ENCODE measurements at places on chromosomes 5 and 9.

DNA sequence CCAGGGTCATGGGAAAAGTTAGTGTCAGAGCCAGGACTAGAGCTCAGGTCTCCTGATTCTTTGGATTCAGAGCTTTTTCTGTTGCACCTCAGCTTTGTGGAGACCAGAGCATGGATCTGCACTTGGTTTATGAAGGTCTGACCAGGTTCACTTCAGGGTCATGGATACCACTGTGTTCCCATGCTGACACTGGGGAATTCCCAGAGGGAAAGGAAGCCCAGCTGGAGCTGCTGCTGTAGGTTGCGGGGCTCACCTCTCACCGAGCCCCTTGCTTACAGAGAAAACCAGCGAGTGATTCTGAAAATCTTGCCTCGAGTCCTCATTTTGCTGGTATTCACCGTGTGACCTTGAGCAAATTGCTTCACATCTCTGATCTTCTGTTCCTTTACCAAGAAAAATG lies 83.0 kb downstream of the RGS3 start:
- DNase-seq, result no peak

DNA sequence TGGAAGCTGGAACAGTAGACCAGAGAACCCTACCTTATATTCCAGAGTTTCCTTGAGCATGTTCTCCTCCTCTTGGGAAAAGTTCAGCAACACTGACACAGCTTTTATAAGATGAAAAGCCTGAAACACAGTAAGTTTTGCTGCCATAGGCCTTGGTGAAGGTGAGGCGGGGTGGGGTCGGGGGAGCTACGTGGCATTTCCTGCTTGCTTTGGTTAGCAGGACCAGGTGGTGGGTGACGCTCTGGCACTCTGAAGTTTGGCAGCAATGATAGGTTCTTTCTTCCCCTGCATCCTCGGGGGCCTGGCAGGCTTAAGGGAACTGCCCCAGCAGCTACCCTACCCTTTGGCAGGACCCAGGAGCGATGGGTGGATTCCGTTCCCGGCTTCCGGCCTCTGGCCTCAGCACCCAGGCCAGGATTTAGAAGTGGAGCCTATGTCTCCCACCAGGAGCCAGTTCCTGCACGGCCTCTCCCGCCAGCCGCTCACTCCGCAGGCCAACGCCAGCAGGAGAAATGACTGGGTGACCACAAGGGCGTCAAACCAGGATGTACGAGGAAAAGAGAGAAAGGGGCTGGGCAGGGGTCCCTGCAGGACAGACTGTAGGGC lies 19.3 kb downstream of the ARPC5L start:
- no peak for DNase-seq

- DNase-seq, result no peak
These were observed 703.6 kb upstream of the NUDT12 start for GRCh38 chr5:104266161-104266560.

DNA sequence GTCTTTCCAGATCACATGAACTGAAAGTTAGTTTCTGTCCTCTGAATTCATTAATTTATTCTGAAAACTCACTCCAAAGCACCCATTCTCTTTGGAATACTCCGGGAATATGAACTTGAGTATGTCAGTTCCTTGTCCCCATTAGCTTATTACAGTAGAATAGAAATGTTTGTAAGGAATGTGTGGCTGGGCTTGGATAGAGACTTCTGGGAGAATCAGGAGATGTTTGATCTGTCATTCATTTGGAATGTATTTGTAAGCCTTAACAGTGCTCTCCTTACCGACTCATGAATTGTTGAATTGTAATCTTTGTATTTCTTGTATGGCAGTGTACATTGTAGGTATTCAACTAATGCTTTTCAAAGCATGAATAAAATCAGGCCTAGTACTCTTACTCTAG lies 548.4 kb downstream of the LRRC70 start:
- no peak for DNase-seq

GRCh38 chr5:140055152-140055551 lies 12.1 kb upstream of the NRG2 start:
- no peak for DNase-seq

GRCh38 chr9:134100040-134100439 lies 32.2 kb upstream of the BRD3 start:
- DNase-seq, result no peak

- DNase-seq, result no peak
These were observed 25.2 kb upstream of the TNFAIP8 start for GRCh38 chr5:119330367-119331183.

DNA sequence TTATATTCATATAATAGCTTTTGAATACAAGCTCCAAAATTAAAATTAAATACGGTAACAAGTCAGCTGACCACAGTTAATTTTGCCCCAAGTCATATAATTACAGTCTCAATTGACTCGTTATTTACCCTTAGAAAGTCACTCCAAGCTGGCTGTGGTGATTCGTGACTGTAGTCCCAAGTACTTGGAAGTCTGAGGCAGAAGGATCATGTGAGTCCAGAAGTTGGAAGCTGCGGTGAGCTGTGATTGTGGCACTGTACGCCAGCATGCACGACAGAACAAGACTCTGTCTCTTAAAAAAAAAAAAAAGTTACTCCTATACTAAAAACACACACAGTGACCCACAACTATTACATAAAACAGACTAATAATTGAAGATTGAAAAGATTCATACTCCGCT lies 31.6 kb upstream of the DTWD2 start:
- DNase-seq, result no peak

GRCh38 chr5:77518304-77518703 lies 26.2 kb upstream of the WDR41 start:
- DNase-seq, result peak; percentile 37

GRCh38 chr9:133275105-133276000 lies at the start of gene ABO:
Gene ABO, minus strand, starts transcription at chr9:133275201.
- DNase-seq, result no peak

- no peak for DNase-seq
These were observed 91.8 kb downstream of the PRDM6 start for GRCh38 chr5:123180676-123181393.

- DNase-seq, result no peak
These were observed 458.9 kb upstream of the C9orf72 start for GRCh38 chr9:28032268-28032590.

Measured in NCI-H526 (cell line).